ENCODE measurements at places on chromosomes 5 and 9. TPM values are rescaled to one million over a fixed set of nuclear protein-coding genes. Genes with fewer than 3 reads are reported as not detected.

Gene GZMA
- total RNA-seq: 0.36 TPM

Gene PCDHB13
- total RNA-seq: 1.5 TPM

DNA sequence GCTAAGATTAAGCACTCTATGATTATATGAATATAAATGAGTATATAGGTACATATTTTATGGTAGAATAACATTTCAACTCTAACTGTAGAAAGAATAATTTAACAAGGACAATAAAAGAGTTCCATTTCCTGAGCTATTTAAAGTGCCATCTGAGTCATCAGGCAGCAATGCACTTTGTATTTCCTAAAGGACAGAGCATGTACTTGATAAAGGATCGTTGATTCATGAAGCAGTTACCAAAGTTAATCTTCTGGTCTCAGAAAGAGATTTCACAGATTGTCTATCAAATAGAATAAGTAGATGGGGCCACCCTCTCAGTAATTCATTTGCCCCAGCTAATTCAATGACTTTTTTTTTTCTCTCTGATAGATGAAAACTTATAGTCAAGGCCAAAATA lies 747.8 kb downstream of the CDH18 start:
- no peak for DNase-seq
- H3K27ac ChIP-seq: no peak overlapping the region
- no peaks in the 10 kb centered on the region for H3K27me3 ChIP-seq
- no peak overlapping the region for H3K4me3 ChIP-seq

Gene KIAA0825
- 2.2 TPM for total RNA-seq

Gene RNF183
- total RNA-seq: 0.48 TPM

DNA sequence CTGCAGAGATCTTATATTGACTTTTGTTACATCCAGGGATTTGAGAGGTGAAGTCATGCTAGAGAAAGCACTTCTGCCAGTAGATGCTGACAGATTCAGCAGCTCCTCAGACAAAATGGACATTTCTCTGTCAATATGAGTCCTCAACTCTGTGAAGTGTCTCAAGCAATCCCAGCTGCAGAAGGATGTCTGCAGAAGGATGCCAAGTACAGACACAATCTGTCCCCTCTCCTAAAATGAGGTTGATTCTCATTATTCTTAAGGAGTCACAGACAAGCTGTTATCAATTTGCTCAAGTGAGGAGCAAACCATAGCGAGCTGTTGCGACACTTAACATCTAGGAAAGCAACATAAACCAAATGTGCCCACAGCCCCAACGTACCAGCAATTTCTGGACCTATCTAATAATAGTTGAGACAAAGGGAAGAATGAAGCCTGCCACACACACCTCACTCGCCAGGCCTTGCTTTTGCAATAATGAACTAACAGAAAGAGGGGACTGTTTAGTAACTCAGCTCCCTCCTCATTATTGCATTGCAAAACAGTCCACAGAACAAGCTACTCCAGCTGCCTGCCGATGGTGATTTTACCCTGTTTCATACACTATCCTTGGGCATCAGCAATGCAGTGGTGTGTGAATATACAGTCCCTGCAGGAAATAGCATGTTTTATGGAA lies 364.2 kb upstream of the PDE4D start:
- H3K27ac ChIP-seq: no peak overlapping the region
- H3K27me3 ChIP-seq: no peaks in the 10 kb centered on the region
- no peaks in the 10 kb centered on the region for H3K36me3 ChIP-seq
- H3K4me3 ChIP-seq: no peak overlapping the region
- peaks cover 8% of the 10 kb centered on the region for H3K4me1 ChIP-seq
